Kidney epithelial cell (primary cell): ENCODE measurements at places on chromosomes 4 and X.

GRCh38 chrX:18455384-18455783 lies 30.0 kb downstream of the CDKL5 start:
- no peak for DNase-seq

DNA sequence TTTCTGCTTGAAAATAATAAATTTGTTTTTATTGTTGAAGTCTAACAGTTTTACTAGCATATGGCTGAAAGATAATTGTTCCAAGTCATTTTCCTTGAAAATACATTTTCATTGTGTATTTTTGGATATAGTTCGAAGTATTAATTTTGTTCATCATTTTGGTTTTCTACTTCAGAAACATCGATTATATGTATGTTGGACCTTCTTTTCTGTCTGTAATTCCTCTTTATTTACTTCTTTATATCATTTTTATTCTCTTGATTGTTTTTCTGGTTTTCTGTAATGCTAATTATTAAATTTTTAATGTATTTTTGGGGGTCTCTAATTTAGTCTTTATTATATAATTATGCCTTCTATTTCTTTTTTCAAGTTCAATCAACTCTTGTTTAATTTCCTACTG lies 407.1 kb upstream of the FRG1 start:
- DNase-seq: no peak

GRCh38 chr4:146638786-146639505 lies at the start of gene POU4F2:
POU4F2 (plus strand) TSS chr4:146638893; CDS start chr4:146639141, 248 bp downstream.
- DNase-seq: no peak

DNA sequence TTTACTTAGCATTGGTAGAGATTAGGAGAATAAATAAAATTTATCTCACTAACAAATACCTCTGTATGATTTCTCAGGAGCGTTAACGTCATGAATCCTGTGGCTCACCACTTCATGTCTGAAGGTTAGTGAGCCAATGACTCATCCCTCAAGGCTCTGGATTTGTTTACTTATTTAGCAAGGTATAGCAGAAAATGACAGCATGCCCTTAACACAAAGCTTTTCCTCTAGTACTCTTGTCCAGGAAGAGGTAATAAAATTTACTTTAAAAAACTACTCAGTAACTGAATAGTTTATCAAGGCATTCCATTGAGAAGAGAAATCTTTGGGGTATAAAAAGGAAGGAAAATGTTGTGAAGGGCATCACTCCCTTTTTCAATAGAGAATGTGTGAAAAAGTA lies 823.8 kb downstream of the CCSER1 start:
- peak; percentile 93 for DNase-seq
